ENCODE measurements at places on chromosomes 6 and 20.

DNA sequence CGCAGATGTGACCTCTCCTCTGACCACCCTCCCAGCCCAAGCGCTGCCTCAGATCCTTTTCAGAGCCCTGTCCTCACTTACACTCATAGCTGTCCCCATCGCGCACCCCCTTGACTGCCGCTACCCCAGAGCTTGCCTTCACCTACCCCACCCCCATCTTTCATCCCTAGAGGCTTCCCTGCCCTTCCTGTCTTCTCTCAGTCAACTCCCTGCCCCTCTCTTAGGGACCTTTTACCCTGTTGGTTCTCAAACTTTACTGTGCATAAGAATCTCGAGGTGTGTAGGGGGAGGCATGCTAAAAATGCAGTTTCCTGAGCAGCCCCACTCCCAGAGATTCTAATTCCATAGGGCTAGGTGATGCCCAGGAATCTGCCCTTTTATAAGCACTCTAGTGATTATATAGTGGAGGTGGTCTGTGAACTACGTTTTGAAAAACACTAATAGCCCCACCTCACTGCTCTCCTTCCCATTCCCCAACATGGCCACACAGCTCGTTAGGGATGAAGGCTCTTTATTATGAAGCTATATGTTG, 725 bp downstream of the TM9SF4 start:
- no peak for DNase-seq

GRCh38 chr6:166742981-166743380, 115.9 kb upstream of the RPS6KA2 start:
- no peak for DNase-seq

DNA sequence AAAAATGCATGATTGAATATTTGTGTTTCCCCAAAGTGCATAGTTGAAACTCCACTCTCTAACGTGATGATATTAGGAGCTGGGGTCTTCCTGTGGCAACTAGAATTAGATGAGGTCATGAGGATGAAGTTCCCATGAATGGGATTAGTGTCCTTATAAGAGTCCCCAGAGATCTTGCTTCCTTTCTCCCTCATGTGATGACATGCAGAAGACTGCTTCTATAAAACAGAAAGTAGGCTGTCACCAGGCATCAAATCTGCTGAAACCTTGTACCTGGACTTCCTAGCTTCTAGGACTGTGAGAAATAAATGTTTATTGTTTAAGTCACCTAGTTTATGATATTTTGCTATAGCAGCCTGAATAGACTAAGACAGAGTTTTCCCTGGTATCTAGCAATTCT, 586.5 kb upstream of the EPHA7 start:
- no peak for DNase-seq

DNA sequence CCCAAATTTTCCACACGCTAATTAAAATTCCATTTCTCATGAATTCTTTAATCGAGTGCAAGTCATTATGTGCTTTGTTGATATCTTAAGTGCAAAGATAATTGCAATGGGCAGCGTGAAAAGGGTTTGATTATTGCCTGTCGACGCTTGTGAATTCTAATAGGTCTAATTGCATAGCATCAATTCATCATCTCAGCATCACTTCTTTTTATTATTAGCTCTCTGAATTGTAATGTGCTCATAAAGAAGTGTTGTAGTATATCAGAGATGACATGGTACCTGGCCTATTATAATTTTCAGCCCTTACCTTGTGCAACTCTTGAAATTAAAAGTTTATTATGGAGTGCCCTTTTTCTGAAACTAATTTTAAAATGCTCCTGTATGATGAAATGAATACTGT, 866.8 kb upstream of the FLRT3 start:
- no peak for DNase-seq

DNA sequence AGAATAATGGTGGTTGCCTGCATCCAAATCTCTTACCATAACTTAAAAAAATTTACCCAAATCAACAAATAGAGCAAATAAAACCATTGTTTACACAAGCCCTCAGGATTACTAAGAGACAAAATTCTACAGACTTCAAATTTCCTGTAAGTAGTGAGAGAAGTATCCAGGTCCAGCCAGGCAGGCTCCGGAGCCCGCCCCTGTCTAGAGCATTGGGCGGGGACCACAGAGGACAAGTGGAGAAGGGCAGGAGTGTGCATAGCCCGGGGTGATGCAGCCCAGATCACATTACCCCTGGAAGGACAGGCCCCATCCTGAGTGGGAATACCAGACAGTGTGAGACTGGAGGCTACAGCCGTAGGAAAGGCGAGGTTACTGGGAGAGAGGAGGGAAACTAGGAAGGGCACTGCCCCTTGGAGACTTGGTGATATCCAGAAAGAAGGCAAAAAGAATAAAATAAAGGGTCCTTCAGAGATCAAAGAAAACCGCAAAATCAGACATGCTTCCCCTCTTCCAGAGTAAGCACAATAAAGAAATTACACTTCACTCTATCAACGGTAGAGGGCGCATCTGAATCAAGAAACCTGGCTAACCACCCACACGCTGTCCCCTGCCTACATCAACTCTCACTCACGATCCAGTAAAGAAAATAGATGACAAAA, 26.6 kb downstream of the RIN2 start:
- peak; percentile 84 for DNase-seq

DNA sequence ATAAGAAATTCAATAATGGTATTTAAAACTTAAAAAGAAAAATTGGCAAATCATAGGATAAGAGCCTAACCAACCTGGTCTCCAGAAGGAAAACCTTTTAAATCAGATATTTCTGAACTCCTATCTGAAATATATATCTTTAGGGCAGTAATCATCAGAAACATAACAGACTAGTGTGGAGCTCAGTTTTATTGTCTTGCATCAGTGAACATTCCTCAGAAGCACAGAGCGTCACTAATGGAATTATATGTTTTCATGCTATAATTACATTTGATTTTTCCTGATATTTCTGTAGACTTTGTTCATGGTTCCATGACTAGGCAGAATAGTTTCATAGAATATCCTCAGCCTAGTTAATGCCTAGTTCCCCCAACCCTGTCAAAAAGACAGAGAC, 262.2 kb downstream of the EYA4 start:
- no peak for DNase-seq

DNA sequence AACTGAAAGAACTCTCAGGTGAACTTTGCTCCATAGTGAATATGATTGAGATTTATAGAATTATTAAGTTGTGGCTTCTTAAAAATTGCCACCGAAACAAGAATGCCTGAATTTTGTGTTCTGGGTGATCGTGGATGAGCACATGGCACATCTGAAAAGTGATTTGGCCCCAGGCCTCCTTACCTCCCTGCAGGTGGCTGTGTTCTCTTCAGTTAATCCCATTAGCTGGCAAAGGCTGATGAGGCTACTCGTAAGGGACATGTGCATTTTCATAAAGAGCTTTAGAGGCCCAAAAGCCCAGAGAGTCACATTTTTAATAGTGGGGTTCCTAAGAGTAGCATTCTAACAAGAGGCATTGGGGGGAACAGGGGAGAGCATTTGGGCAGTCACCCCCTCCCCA, 22.6 kb downstream of the GNAS start:
- no peak for DNase-seq

DNA sequence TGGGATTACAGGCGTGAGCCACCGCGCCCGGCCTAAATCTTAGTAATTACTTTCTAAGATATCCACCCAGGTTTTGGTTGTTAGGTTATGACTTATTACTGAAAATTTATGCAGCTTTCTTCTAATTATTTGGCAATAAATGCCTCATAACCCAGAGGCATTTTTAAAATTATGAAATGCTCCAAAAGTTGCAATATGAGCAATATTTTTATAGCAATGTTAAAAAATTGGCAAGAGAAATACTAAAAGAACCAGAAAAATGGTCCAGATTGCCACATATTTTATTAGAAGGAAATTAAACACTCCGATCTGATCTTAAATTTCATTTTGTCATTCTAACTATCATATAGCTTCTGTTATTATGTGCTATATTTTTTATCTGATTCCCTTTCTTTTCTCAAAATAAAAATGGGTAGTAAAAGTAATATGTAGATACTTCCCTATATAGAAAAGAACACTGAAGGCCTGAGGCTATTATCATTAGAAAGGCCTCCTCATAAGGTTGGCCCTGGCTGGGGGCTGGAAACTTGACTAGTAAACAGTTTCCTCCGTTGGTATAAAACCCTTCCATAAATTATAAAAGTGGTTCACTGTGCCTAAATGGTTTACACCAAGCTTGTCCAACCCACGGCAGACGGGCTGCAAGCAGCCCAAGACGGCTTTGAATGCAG, 22.1 kb downstream of the BLOC1S5 start:
- DNase-seq = no peak

GRCh38 chr6:67112120-67112519, 1405.1 kb upstream of the EYS start:
- DNase-seq = no peak

GRCh38 chr6:3282476-3283236, 23.9 kb downstream of the PSMG4 start:
- DNase-seq = no peak

DNA sequence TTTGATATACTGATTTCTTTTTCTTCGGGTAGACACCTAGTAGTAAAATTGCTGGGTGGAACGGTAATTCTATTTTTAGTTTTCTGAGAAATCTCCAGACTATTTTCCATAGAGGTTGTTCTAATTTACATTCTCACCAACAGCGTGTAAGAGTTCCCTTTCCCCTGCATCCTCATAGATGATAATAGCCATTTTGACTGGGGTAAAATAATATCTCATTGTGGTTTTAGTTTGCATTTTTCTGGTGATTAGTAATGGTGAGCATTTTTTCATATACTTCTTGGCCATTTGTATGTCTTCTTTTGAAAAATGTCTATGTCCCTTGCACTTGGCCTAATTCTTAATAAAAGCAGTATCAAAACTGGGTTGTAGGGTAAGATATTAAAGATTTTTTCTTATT, 148.9 kb upstream of the SIM1 start:
- no peak for DNase-seq

- peak; percentile 75 for DNase-seq
These were observed at the start of gene GPR6 for GRCh38 chr6:109978174-109979032. Gene GPR6, plus strand, starts transcription at chr6:109978311. Its CDS starts 802 bp downstream, at chr6:109979113.

DNA sequence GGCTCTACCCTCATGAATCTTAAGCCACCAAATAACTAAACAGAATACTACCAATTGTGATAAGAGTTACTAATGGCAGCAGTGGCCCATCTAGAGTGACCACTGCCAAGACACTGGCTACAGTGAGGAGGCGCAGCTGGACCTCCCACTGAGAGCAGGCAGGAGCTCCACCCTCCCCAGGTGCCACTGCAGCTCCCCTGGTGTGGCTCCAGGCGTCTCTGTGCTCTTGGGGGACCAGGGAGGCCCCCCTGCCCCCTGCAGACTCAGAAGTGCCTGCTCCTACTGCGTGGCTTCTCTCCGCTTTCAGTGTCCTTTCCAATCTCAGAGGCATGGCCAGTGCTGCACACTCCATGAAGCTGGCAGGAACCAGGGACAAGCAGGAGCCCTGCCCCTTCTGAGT, 23.4 kb downstream of the MC3R start:
- no peak for DNase-seq

DNA sequence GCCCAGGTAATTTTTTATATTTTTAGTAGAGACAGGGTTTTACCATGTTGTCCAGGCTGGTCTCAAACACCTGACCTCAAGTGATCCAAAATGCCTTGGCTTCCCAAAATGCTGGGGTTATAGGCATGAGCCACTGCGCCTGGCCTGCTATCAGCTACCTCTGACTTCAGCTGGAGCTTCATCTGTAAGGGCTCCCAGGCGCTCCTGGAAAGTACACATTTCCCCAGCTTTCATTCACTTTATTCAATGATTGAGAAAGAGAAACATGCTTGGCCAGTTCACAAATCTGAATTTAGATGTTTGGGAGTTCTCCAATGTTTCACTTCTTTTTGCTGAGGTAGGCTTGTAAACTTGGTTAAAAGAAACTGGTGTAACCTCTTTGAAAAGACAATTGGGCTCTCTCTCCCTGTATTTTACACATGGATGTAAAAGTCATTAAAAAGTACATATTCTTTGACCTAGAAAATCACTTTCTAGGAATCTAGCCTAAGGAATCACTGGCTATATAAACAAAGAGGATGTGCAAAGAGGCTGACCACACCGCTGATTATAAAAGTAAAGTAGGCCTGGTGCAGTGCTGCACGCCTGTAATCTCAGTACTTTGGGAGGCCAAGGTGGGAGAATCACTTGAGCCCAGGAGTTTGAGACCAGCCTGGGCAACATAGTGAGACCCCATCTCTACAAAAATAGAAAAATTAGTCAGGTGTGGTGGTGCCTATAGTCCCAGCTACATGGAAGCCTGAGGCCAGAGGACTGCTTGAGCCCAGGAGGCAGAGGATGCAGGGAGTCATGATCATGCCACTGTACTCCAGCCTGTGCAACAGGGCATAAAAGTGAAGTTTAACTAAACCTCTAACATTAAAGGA, 128.9 kb downstream of the BACH2 start:
- DNase-seq = no peak

DNA sequence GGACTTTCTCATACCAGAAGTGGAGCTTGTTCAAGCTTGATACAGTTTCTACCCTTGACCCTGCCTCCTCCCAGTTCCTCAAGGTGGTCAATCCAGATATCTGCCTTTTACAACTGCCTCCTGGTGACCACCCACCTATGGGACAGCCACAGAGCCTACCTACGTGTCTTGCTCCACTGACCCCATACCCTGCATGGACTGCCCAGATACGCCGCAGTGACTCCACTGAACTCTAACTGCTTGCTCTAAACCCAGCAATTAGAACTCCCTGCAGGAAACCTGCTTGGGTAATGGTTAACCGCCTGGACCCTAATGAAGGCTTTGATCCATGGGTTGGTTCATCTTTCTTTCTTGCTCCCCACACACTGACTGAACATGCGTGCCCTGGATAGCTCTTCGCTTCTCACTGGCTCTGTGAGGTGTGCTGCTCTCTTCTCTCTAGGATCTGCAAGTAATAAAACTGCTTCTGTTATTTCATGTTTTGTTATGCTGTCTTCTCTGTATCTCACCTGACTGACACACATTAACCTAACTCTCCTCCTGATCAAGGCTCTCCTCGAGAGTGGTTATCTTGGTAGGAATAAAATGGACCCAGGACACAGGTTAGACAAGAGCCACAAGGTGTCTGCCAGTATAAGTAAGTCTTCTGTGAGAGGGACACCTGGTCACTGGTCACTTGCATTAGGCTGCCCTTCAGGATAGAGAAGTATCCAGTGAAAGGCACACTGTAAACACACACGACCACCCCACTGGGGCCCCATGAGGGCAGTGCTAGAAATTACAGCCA, 79.2 kb downstream of the CHD6 start:
- DNase-seq = no peak

GRCh38 chr6:34128045-34128444, 17.8 kb downstream of the GRM4 start:
- no peak for DNase-seq

DNA sequence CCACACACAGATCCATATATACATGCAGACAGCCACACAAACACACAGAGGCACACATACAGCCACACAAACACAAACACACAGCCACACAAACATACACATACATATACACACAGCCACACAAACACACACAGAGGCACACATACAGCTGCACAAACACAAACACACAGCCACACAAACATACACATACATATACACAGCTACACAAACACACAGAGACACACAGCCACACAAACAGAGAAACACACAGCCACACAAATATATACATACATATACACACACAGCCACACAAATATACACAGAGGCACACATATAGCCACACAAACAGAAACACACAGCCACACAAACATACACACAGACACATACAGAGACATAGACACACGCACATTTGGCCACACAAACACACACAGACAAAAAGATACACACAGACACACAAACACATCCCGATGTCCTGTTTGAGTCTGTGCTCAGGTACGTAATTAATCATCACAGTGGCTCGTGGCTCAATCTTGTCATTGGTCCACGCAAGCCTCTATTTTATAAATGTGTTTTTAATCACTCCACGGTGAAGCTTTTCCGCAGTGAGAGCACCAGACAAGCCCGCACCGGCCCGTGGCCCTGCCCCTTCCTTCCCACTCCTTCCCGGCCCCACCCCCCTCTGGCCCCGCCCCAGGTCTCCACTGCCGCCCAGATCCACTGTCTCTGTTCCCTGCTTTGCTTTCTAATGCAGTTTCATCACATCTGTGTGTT, 135.3 kb downstream of the CDH4 start:
- DNase-seq = peak; percentile 18
